ENCODE measurements at places on chromosomes 11 and 22. TPM values are rescaled to one million over a fixed set of nuclear protein-coding genes. Genes with fewer than 3 reads are reported as not detected.

THY1 gene
- polyA plus RNA-seq: 3.1 TPM

- H3K27me3 ChIP-seq: no peaks in the 10 kb centered on the region
- no peaks in the 10 kb centered on the region for H3K36me3 ChIP-seq
- DNase-seq: peak; percentile 92
These were observed at the start of gene ACAT1 for GRCh38 chr11:108121274-108122155. Gene ACAT1 (plus strand): TSS chr11:108121567. CDS start chr11:108121607, 40 bp downstream.

ADORA2A gene
- polyA plus RNA-seq: 33.1 TPM

GRCh38 chr22:29300467-29300806, 6.0 kb upstream of the GAS2L1 start:
- no peaks in the 10 kb centered on the region for H3K4me1 ChIP-seq
- H3K36me3 ChIP-seq: peaks cover 29% of the 10 kb centered on the region
- H3K27ac ChIP-seq: no peak overlapping the region
- no peaks in the 10 kb centered on the region for H3K27me3 ChIP-seq

DDI1 gene
- polyA plus RNA-seq: not detected

GRCh38 chr11:103530257-103530656, 421.0 kb downstream of the DYNC2H1 start:
- peak; percentile 54 for DNase-seq
- H3K4me3 ChIP-seq: peak overlapping the region; percentile 11
- peak overlapping the region; percentile 95 for H3K27ac ChIP-seq

B3GAT1 gene
- polyA plus RNA-seq: not detected

UPB1 gene
- polyA plus RNA-seq: 0.27 TPM

DNA sequence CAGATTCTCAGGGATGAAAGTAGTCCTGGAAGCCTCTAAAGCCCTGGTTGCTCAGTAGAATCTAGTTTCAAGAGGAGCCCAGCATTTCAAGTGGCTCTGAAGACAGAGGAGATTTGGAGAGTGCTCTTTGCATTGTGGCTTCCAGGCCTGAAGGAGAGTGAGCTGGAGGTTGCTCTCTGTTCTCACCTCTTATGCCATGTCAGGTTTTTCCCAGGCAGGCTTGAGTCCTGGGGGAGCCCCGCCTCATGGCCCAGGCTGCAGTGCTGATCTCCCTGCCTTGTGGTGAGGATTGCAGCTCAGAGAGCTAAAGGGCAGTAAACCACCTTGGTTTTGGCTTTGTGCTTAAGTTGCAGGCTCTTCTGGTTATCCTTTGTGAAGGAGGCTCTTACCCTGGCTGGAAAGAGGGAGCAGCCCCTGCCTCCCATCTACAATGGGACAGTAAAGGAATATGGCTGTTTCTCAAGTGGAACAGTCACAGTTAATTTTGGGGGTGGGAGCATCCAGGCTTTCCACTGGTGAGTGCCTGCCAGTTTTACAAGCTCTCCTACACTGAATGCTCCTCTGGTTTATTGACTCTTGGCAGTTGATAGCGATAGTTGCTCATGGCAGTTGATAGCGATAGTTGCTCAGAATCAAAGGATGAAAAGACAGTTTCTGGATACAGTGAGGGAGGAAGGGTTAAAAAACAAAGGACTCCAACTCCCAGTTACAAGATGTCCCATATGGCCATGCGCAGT, 32.6 kb downstream of the RCOR2 start:
- no peak for DNase-seq
- peaks cover 2% of the 10 kb centered on the region for H3K36me3 ChIP-seq
- H3K4me3 ChIP-seq: no peak overlapping the region
- H3K27ac ChIP-seq: no peak overlapping the region
- H3K27me3 ChIP-seq: no peaks in the 10 kb centered on the region
- H3K4me1 ChIP-seq: peaks cover 12% of the 10 kb centered on the region

GRCh38 chr22:27507935-27508526, 293.5 kb downstream of the MN1 start:
- H3K27me3 ChIP-seq: no peaks in the 10 kb centered on the region
- H3K27ac ChIP-seq: no peak overlapping the region
- H3K36me3 ChIP-seq: no peaks in the 10 kb centered on the region
- H3K4me3 ChIP-seq: no peak overlapping the region
- no peak for DNase-seq
- peaks cover 35% of the 10 kb centered on the region for H3K4me1 ChIP-seq

- H3K27ac ChIP-seq: no peak overlapping the region
- DNase-seq: no peak
- H3K36me3 ChIP-seq: no peaks in the 10 kb centered on the region
- no peaks in the 10 kb centered on the region for H3K4me1 ChIP-seq
- no peak overlapping the region for H3K4me3 ChIP-seq
- no peaks in the 10 kb centered on the region for H3K27me3 ChIP-seq
These were observed 381.9 kb upstream of the TENM4 start for GRCh38 chr11:79822766-79823165.

- H3K27ac ChIP-seq: no peak overlapping the region
- H3K27me3 ChIP-seq: no peaks in the 10 kb centered on the region
- H3K4me3 ChIP-seq: no peak overlapping the region
- no peaks in the 10 kb centered on the region for H3K4me1 ChIP-seq
- DNase-seq: no peak
- H3K36me3 ChIP-seq: no peaks in the 10 kb centered on the region
These were observed 665.4 kb downstream of the NTM start for GRCh38 chr11:132035766-132036165.

PHLDA2 gene
- 45.6 TPM for polyA plus RNA-seq

DNA sequence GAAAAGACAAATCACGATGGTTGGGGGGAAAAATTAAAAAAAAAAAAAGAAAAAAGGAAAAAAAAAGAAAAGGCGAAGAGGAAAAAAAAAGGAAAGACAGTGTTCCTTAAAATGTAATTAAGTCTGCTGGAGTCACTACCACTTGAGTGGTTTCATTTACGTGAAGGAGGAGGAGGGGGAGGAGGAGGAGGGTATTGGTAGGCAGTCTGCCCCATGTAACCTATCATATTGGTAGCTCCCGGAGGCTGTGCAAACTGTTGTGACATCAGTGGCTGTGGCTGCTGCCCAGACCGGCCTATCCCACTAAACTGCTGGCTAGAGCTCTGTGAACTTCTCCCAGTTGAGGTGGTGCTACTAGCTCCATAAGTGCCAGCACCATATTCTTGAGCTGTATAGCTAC, 17.9 kb downstream of the KDELR3 start:
- H3K4me3 ChIP-seq: no peak overlapping the region
- no peaks in the 10 kb centered on the region for H3K4me1 ChIP-seq

DNA sequence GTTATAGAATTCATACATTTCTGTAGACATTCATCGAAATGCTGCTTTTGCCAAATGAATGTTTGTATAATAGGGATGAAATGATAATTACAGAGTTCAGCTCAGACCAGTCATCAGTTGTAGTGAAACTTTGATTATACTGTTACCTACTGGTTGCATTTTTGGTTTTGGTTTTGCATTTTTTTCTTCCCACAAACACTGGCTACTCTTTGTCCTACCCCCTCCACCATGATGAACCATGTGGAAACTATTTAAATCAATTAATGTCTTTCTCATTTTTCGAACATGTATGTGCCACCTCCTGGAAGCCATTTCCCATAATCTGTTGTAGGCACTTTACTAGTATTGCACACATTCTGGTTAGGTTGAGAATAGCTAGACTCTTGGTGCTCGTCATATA, 75.3 kb upstream of the MTNR1B start:
- no peaks in the 10 kb centered on the region for H3K4me1 ChIP-seq
- H3K27me3 ChIP-seq: no peaks in the 10 kb centered on the region
- H3K4me3 ChIP-seq: no peak overlapping the region
- no peaks in the 10 kb centered on the region for H3K36me3 ChIP-seq
- no peak for DNase-seq

- H3K36me3 ChIP-seq: no peaks in the 10 kb centered on the region
- H3K27me3 ChIP-seq: peaks cover 10% of the 10 kb centered on the region
- H3K27ac ChIP-seq: no peak overlapping the region
These were observed 29.4 kb upstream of the PDE3B start for GRCh38 chr11:14614091-14614622.

- no peak for DNase-seq
- no peak overlapping the region for H3K4me3 ChIP-seq
- H3K36me3 ChIP-seq: no peaks in the 10 kb centered on the region
- no peaks in the 10 kb centered on the region for H3K4me1 ChIP-seq
- H3K27ac ChIP-seq: no peak overlapping the region
These were observed 177.5 kb upstream of the E2F8 start for GRCh38 chr11:19418221-19418620.

DNA sequence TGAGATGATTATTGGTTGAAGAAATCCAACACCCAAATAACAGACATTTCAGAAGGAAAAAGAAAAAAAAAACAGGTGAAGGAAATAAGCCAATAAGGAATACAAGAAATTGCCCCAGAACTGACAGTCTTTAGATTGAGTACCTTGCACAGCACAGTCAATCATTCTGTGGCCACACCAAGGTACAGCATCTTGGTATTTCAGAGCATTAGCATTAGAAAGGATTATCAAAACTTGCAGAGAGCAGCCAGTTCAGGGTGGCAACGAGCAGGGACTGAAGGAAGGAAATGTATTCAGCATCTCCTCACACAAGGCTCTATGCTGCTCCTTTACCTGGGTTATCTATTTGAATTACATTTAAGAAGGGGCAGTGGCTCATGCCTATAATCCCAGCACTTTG, 2.1 kb downstream of the ADA2 start:
- no peak overlapping the region for H3K4me3 ChIP-seq
- H3K27ac ChIP-seq: no peak overlapping the region
- H3K27me3 ChIP-seq: no peaks in the 10 kb centered on the region
- H3K4me1 ChIP-seq: peaks cover 3% of the 10 kb centered on the region

SLC39A13 gene
- polyA plus RNA-seq: 124 TPM

GGTLC2 gene
- polyA plus RNA-seq: not detected

OR5B21 gene
- not detected for polyA plus RNA-seq

GRCh38 chr11:64894070-64894811, 15.8 kb upstream of the EHD1 start:
- peak; percentile 44 for DNase-seq
- no peaks in the 10 kb centered on the region for H3K4me1 ChIP-seq
- H3K4me3 ChIP-seq: no peak overlapping the region
- H3K27ac ChIP-seq: no peak overlapping the region
- no peaks in the 10 kb centered on the region for H3K27me3 ChIP-seq
- H3K36me3 ChIP-seq: no peaks in the 10 kb centered on the region

GRCh38 chr22:17199003-17199731, 20.1 kb downstream of the ADA2 start:
- peak overlapping the region; percentile 55 for H3K27ac ChIP-seq
- H3K36me3 ChIP-seq: no peaks in the 10 kb centered on the region
- DNase-seq: no peak

- peaks cover 5% of the 10 kb centered on the region for H3K36me3 ChIP-seq
- DNase-seq: no peak
- no peaks in the 10 kb centered on the region for H3K27me3 ChIP-seq
- H3K4me3 ChIP-seq: peak overlapping the region; percentile 19
- H3K4me1 ChIP-seq: peaks cover 13% of the 10 kb centered on the region
These were observed 545 bp upstream of the TIRAP start for GRCh38 chr11:126282361-126282735.

DNA sequence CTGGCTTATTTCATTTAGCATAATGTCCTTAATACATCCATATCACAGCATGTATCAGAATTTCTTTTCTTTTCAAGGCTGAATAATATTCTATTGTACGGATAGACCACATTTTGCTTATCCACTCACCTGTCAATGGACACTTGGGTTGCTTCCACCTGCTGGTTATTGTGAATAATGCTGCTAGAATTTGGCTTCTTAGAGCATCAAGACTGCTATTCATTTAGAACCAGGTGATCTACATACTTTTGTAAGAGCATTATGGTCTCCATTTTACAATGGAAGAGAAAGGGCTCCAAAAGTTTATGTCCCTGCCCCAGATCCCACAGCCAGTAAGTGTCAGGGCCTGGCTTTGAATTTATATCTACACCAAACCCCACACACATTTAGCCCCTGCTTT, 100.7 kb upstream of the CD82 start:
- H3K27me3 ChIP-seq: no peaks in the 10 kb centered on the region
- no peak overlapping the region for H3K4me3 ChIP-seq
- H3K4me1 ChIP-seq: no peaks in the 10 kb centered on the region
- H3K27ac ChIP-seq: no peak overlapping the region
- H3K36me3 ChIP-seq: no peaks in the 10 kb centered on the region

- no peak for DNase-seq
- no peaks in the 10 kb centered on the region for H3K36me3 ChIP-seq
- H3K27me3 ChIP-seq: no peaks in the 10 kb centered on the region
- no peak overlapping the region for H3K4me3 ChIP-seq
- H3K27ac ChIP-seq: no peak overlapping the region
- H3K4me1 ChIP-seq: no peaks in the 10 kb centered on the region
These were observed 42.4 kb upstream of the KCNQ1OT1 start for GRCh38 chr11:2742201-2742600.

HEPN1 gene
- not detected for polyA plus RNA-seq

DNA sequence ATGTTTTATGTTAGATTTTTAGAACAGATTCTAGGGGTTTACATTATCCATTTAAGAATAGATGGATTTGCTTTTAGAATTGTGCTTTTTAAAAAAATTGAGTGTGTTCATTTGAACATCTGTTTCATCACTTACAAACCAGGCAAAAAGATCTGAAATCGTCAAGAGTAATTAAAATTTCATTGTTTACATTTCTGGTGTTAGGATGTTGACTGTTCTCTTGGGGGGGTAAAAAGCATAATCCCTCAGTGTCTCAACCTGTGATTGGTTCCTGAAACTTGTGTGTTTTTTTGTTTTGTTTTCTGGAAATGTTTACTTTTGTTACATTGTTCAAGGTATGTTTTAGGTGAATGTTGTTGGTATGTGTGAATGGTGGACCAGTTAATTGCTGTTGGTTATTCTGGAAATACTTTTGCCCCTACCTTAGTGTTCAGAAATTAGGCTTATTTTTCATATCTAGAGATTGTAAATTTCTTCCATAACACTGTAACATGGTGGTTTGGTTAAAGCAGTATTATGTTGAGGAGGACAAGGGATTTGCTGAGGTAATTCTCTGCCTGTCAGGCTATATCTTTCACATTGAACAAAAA, 4.8 kb downstream of the PCF11 start:
- H3K4me3 ChIP-seq: no peak overlapping the region
- H3K27me3 ChIP-seq: no peaks in the 10 kb centered on the region
- H3K36me3 ChIP-seq: peaks cover 9% of the 10 kb centered on the region
- peaks cover 32% of the 10 kb centered on the region for H3K4me1 ChIP-seq

DNA sequence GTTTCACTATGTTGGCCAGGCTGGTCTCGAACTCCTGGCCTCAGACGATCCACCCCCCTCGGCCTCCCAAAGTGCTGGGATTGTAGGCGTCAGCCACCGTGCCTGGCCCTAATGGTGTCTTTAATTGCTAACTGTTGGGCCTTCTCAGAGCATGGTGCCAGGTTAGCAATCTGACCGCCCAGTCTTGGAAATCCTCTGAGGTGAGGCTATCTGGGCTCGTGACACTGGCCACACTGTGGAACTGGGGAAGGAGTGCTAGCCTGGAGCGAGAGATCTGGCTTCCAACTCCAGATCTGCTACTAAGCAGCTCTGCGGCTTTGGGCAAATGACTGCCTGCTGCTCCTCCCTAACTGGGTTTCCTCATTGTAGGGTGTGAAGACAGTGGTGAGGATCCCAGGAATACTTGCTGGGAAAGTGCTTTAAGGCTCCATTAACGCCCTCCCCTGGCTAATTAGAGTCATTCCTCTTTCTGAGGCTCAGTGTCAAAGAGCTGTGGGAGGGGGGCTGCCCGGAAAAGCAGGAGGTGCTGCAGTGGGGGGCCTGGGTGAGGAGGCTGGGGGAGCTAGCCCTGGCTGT, 35.4 kb downstream of the CHRDL2 start:
- H3K27me3 ChIP-seq: peaks cover 14% of the 10 kb centered on the region
- DNase-seq: no peak
- H3K36me3 ChIP-seq: no peaks in the 10 kb centered on the region
- H3K27ac ChIP-seq: no peak overlapping the region
- peaks cover 12% of the 10 kb centered on the region for H3K4me1 ChIP-seq
